ENCODE measurements at places on chromosomes 2 and 18.

DNA sequence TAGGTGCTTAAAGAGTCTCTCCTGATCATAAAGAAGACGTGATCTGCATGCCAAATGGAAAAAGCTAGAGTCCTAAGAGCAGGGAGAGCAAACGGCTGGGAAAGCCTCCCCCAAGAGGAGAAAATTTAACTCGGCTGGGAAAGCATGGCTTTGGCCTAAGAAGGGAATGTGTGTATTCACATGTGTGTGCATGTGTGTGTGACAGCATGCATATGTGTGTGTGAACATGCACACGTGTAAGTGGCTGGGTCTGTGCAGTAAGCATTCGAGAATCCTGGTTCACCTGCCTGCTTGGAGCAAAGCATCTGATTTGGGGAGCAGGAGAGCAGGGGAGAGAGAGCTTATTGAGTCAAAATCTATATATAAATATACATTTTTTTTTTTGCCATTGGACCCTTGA is 30.1 kb upstream of the BCL11A start:
- DNase-seq, result no peak

GRCh38 chr2:24873619-24874018 is 46.4 kb downstream of the ADCY3 start:
- no peak for DNase-seq

DNA sequence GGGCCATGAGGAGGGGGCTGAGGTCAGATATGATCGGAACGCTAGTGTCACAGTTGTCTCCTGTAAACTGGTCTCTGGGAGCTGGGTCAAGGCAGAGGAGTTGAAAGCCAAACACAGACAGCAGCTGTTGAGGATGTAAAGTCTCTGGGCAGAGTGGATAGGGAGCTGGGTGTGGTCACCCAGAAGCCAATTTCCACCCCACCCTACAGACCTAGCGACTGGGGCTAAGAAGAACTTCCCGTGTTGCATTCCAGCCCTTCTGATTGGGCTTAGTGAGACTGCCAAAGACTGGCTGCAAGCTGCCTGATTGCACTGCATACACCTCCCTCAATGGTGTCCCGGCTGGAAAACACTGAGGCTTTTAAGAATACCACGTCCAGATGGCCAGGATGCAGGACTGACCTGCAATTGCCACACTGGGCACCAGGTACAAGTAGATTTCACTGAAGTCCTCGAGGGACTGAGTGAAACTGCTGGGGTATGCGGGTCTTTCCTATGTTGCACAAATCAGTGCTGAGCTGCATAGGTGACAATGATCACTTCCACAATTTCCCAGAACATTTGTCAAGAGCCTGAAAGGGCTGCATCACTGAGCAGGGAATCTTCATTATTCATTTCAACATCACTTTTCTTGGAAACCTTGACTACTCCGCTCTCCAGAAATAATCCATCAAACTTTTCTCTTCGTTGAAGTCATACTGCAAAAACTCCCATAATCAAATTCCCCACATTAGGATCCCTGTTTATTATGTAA is 43.1 kb upstream of the EML4 start:
- no peak for DNase-seq

- peak; percentile 28 for DNase-seq
Observed at GRCh38 chr2:191946471-191947182, 99.7 kb upstream of the CAVIN2 start.

- DNase-seq, result no peak
Observed at GRCh38 chr2:145595296-145595695, 1075.4 kb upstream of the ZEB2 start.

DNA sequence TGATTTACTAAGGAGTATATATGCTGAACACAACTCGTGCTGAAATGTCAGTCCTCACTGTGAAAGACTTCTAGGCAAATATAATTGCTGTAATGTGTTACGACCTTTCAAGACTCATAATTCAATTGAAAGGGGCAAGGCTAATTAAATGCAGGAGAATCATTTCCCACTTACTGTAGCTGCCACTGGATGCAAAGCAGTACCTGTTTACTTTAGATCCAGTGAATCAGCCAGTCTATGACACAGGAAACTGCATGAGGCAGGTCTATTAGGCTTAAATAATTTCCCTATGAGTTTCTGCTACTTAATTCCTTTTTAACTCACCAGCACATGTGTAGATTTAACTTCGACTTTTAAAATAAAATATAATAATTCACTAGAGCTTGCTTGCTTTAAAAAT is 125.6 kb downstream of the CTNNA2 start:
- no peak for DNase-seq

- DNase-seq, result no peak
Observed at GRCh38 chr2:212423089-212423488, 115.5 kb downstream of the ERBB4 start.

DNA sequence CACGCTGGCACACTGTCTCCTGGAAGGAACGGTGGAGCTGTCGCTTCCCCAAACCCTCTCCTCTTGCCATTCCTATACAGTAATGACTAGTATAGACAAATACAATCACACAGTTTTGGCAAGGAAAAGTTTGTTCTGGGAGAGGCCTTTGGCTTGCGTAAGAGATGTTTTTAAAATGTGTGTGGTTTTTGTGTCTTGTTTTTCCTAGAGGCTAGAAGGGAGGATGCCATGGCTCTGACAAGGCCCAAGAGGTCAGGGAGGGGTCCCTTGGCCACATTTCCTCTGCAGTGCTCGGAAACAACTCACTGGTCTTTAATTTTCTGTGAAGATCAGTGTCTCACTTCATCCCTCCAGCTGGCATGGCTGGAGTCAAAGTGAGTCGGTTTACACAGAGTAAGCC is 195.9 kb downstream of the SH3RF3 start:
- DNase-seq, result no peak

DNA sequence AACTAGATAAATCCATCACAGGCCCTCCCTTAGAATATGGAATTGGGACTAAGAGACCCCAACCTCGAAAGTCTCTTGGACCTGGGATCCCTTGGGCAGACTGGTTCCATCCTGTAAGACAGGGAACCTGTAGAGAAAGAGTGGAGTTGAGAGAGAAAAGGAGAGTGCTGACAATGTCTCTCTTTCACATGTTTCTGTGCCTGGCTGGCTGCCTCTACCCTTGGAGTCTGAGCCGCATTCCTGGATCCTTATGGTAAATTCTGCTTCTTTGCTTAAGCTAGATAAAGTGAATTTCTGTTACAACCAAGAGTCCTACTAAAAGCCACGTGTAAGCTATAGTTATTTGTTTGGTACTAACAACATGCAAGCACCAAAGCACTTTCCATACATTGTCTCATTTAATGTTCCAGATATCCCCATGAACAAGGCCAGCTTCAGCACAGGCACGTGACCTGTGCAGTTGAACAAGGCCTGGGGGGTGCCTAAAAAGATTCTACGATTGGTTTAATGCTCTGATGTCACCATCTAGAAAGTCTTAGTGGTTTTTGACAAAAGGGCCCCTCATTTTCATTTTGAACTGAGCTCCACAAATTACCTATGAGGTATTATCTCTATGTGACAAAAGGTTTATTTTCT is 2.1 kb upstream of the PUM2 start:
- no peak for DNase-seq

- DNase-seq, result no peak
Observed at GRCh38 chr2:49903471-49903870, 749.2 kb upstream of the FSHR start.

- DNase-seq, result no peak
Observed at GRCh38 chr2:188306271-188306670, 14.6 kb downstream of the GULP1 start.

GRCh38 chr18:51051105-51051712 is 21.2 kb downstream of the SMAD4 start:
- DNase-seq, result peak; percentile 70

GRCh38 chr2:207395535-207396251 is 134.1 kb upstream of the CREB1 start:
- DNase-seq, result no peak

DNA sequence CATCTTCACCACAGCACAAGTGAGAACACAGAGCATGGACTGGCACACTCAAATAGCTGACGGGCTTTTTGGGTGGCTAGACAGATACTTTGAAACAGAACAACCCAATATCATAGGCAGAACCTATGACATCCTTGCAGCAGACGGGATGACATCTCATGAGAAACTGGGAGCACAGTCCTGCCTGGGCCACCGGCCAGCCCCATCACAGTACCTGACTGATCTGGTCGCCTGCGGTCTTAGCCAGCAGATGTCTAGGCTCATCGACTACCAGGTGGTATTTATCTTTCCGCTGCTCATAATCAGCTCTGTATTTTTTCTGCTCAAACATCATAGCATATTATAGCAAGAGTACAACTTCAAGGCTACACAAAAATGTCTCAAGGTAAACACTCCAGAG is 124.3 kb downstream of the RIF1 start:
- no peak for DNase-seq

DNA sequence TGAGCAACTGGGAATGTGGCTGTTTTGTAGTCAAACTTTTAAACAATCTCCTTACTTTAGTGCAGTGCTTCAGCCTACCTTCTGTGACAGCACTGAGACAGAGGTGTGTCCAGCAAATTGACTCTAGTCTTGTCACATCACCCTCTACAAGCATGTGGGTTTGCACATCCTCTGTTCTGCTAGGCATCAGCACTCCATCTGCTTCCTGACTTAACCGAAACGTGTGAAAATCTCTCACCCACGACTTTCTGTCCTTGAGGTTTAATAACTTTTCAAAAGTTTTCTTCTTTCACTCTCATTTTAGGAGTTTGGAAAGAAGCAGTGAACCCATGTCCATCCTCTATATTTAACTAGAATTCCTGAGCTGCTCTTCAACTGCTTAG is 42.6 kb downstream of the TTR start:
- no peak for DNase-seq

DNA sequence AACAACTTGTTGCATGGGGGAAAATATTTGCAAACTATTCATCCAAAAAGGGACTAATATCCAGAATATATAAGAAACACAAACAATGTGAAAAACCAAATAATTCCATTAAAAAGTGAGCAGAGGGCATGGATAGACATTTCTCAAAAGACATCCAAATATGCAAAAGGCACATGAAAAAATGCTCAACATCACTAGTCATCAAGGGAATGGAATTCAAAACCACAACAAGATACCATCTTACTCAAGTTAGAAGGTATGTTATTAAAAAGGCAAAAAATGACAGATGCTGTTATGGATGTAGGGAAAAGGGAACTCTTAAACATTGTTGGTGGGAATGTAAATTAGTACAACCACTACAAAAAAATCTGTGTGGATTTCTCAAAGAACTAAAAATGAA is 396.5 kb downstream of the CCDC85A start:
- DNase-seq, result no peak

DNA sequence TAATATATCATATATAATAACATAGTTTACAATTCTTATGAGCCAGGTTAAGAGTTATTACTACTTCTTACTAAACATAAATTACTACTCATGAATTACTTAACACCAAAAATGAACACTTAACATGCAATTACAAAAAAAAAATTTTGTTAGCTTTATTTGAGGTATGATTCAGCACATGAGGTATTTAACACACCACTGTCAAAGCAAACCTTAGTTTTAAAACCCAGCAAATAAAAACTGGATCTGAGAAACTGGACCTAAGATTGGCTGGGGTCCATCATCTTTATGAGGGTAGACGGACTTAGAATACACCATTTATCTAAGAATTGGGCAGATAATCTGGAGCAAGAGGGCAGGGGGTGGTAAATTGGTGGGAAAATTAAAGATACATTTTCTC is 81.8 kb upstream of the CREB1 start:
- DNase-seq, result no peak

GRCh38 chr2:127161176-127162136 is 54.5 kb upstream of the BIN1 start:
- no peak for DNase-seq

DNA sequence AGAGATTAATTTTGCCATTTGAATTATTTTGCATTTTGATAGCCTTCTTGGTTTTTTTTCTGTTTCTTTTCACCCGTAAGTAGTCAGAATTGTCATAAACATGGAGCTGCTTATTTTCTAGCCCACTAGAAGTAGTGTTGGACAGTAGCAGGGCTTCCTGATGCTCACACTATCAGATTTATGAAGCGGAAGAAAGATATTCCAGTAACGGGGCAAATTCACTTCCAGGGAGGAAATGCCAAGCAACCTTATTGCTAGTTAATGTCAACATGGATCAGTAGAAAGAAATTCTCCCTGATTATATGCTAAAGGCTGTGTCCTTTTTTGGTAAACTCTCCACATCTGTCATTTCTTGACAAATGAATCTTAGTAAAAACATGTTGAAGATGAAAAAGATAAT is 19.2 kb upstream of the ADAM23 start:
- DNase-seq, result no peak

DNA sequence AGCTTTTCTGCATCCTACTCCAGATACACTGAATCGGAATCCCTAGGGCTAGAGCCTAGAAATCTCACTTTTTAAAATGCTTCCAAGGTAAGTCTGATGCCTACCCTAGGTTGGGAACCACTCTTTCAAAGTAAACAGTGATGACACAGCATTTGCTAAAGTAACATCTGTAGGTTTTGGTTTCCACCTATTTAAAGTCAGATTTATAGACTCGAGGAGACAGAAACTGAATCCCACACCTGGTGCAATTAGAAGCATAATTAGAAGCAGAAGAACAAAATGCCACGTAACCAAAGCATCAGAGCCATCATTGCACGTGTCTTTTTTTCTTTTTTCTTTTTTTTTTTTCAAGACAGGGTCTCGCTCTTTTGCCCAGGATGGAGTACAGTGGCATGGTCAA is 40.9 kb downstream of the PDK1 start:
- no peak for DNase-seq

DNA sequence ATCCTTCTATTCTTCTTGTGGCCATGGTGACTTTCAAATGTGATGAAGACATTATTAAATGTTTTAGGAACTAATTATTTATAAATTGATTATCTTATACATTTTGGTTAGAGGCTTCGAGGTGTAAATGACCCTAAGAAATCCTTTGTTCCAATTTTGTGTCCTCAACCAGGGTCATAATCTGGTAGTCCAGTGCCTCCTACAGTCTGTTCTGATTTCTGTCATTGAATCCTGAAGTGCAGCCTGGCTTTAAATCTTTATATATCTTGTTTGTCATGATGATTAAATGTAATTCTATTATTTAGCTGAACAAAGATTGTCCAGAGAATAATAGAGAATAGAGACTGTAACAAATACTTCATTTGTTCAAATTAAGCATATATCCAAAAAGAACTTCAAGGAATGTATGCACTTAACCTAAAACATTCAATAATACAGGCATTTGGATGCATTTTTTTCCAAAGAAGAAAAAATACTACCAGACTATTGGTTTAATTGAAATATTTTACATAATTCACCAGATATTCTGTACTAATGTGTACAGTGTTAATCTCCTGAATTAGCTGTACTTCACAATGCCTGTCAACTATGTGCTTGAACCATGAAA is 89.8 kb downstream of the PRPF40A start:
- peak; percentile 57 for DNase-seq

All from AML-193 (cell line).